ENCODE measurements at places on chromosomes 4 and X.

- no peak for DNase-seq
These were observed 195.2 kb upstream of the C1QTNF7 start for GRCh38 chr4:15232366-15233263.

- no peak for DNase-seq
These were observed 9.4 kb downstream of the GPRIN3 start for GRCh38 chr4:89298155-89298554.

DNA sequence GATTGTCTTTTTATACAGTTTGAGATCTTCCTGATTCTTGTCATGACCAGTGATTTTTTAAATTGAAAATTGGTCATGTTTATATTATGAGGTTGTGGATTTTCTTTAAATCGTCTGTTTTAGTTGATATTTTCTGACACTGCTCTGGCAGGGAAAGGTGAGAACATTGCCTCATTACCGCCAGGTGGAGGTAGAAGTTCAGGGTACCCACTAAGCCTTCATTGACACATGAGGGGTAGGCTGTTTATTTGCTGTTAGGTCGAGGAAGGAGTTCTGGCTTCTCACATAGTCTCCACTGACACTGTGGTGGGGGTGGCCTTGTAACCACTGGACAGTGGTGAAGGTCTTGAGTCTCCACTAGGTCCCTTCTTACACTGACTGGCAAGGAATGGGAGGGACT, 117.6 kb upstream of the GPR101 start:
- DNase-seq = no peak

DNA sequence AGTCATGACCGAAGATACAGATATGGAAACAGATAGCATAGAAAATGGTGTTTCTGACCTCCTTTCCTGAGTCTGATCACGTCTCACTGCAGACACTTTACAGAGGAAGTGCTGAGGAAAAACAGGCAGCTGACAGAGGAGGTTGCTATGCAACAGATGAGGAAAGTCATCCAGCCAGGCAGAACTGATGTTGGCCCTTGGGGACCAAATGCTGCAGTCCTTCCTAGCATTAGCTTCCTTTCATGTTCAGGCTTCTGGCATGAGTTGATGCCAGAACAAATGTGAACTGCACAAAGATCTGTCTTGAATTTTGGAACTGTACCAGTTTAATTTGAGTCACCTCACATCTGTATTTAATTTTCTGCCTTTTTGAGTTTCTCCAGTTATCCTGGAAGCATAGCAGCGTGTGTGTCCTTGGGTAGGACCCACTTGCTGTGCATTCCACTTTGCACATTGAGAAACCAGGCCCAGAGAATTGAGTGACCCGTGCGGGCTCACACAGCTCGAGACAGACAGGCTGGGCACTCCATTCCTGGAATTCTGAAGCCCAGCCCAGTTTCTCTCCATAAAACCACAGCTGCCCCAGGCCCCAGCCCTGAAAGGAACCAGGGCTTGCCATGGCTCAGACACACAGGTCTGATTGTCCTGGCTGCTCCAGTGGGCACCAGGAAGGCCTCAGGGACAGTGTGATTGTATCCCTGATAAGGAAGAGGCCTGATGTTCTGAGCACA, 1.4 kb upstream of the MAGED1 start:
- DNase-seq = no peak

DNA sequence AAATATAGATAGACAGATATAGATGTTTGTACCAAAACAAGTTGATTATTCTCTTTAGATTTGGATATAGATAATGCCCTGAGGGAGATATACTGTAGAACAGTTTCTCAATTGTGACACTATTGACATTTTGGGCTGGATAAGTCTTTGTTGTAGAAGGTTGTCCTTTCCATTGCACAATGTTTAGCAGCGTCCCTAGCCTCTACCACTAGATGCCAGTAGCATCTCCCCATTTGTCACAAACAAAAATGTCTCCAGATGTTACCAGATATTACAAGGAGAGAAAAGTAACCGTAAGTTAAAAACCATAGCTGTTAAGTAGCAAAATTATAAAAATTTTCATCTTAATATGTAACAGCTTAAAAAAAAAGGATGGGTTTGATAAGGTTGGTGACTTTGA, 2595.3 kb downstream of the ARAP2 start:
- no peak for DNase-seq

- DNase-seq = no peak
These were observed 1.7 kb upstream of the AFP start for GRCh38 chr4:73434311-73434710.

- no peak for DNase-seq
These were observed 179.7 kb upstream of the TET2 start for GRCh38 chr4:104967034-104967401.

DNA sequence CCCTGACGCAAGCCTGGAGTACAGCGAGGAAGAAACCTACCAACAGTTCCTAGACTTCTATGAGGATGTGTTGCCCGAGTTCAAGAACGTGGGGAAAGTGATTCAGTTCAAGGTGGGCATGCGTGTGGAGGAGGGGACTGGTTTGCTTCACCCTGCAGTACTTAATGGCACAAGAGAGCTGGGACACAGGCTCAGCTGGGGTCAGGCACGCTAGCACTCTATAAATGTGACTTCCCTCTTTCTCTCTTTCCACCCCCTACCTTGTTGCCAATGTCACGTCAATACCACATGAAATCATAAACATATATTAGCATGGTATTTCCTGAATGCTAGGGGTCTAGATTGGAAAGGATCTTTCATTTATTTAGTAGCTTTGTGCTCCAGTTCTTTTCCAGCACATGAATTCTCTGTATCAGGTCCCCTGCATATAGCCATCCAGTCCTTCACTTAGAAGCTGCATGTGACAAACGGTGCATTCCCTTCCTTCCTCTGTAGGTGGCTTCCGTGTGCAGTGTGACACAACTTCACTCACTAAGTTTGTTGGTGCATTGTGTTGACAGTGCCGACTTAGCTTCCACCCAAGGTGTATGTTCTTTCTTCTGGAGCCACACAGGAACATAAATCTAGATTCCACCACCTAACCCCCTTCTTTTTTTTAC, 25.6 kb downstream of the ZRSR2 start:
- no peak for DNase-seq

GRCh38 chrX:96846841-96847240, 36.9 kb upstream of the RPA4 start:
- DNase-seq = no peak

- no peak for DNase-seq
These were observed 734 bp upstream of the GALNT7 start for GRCh38 chr4:173167758-173168395.

- DNase-seq = no peak
These were observed 4.0 kb downstream of the HNRNPH2 start for GRCh38 chrX:101411984-101412383.

DNA sequence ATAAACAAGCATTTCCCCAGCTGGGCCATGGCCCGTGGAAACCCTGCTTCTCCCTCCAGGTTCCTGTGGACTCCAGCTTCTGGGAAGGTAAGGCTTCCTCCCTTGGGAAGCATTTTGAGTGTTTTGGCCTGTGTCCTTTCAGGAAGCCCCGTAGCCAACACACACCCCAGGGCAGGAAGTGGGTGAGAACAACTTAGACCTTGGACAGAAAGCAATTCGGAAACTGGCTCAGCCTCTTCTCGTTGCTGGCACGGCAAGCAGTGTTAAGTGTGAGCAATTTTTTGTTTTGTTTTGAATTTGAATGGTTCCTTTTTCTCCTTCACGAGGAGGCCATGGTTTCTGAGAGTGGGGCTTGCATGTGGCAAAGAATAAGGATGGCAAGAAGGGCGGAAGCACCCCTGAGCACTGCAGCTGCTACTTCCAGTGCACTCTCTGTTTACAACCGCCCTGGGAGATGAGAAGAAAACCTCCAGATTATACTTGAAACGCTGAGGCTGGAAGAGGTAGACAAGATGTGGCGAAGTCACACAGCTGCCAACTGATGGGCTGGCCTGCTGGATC, 14.1 kb upstream of the CYTL1 start:
- no peak for DNase-seq

GRCh38 chr4:121783210-121783609, 17.9 kb upstream of the EXOSC9 start:
- no peak for DNase-seq

- DNase-seq = no peak
These were observed 390.1 kb downstream of the ADAM29 start for GRCh38 chr4:175308236-175308635.

DNA sequence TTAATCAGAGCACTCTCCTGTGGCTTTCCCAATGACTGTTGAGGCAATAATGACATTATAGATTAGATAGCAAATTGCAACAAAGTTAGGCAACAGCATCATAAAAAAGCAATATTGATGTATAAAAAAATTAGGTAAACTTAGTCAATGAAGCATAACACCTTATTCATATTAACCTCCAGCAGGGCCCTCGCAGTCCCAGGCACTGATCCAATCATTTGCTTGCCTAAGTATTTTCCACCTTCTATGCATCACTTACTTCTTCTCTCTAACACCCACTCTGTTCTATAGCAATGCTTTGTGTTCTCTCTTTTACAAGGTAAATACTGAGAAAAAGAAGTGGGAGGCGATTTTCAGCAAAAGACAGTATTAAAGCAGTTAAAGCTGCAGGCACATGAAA, 833.5 kb upstream of the ADGRL3 start:
- no peak for DNase-seq

DNA sequence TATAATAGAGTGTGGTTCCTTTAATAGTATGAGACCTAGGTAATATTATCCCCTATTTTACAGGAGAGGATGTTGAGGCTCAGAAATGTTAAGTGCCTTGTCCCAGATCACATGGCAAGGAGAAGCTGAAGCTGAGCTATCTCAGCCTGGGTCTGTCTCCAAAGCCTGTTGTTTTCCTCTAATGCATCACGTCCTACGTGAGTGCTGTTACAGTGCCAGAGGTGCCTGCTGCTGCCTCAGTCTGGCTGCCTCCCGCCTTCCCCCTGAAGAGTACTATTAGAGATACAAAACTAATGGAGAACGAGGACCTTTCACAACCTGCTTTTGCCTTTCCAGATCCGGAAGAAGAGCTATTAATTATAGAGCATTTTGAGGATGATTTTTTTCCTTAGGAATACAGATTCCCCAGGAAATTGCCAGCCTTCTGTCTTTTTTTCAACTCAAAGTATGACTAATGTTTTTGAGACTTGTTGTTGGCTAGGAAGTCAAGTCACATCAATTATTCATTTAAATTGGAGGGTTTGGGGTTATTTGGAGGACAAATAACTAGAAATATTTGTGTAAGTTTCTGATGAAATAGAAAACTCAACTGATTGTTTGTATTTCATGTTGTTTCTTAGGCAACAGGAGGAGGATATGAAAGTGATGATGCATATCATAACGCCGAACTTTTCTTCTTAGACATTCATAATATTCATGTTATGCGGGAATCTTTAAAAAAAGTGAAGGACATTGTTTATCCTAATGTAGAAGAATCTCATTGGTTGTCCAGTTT, 43.9 kb upstream of the MTMR1 start:
- no peak for DNase-seq

GRCh38 chrX:21711848-21712197, 46.1 kb downstream of the SMPX start:
- DNase-seq = no peak

- no peak for DNase-seq
These were observed 248.6 kb downstream of the PCDH18 start for GRCh38 chr4:137283737-137284136.

DNA sequence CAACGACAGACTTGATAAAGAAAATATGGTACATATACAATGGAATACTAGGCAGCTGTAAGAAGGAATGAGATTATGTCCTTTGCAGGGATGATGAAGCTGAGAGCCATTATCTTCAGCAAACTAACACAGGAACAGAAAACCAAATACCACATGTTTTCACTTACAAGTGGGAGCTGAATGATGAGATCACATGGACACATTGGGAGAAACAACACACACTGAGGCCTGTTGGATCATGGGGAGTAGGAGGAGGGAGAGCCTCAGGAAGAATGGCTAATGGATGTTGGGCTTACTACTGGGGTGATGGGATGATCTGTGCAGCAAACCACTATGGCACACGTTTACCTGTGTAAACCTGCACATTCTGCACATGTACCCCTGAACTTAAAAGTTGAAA, 209.7 kb downstream of the SPRY1 start:
- DNase-seq = no peak

GRCh38 chrX:66751136-66751782, 112.4 kb upstream of the EDA2R start:
- no peak for DNase-seq

GRCh38 chrX:10769195-10769594, 148.8 kb upstream of the MID1 start:
- no peak for DNase-seq

GRCh38 chr4:172256820-172257219, 443.6 kb downstream of the GALNTL6 start:
- DNase-seq = no peak

DNA sequence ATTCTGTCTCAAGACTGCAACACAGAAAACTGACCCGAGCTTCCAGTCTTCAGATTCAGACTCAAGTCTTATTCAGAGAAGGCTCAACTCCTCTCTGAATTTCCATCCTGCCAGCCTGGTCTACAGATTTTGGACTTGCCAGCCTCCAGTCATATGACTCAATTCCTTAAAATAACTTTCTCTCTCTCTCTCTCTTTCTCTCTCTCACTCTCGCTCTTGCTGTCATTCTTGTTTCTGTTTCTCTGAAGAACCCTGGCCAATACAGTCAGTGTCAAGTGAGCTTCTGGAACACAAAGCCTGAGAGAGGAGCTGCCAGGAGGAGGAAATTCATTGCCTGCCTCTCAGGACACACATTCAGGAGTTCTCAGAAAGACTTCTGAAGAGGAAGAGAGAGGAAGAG, 154.9 kb downstream of the PARM1 start:
- peak; percentile 35 for DNase-seq

DNA sequence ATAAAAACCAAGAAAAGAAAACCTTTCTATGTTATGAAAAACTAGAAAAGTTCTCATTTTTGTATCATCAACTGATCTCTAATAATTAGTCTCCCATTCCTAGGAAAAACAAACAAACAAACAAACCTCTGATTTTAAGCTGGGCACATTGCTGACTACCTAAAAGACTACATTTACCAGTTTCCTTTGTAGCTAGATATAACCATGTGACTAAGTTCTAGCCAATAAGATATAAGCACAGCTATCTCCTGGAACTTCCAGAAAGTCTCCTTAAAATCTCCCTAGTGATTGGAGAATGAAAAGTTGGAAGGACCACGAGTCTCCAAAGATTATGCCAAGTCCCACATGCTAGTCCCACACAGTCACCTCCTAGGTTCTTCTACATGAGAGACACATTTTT, 108.9 kb downstream of the NR3C2 start:
- no peak for DNase-seq

GRCh38 chr4:26558166-26558895, 25.6 kb upstream of the TBC1D19 start:
- no peak for DNase-seq

GRCh38 chrX:154735695-154736393, 15.0 kb downstream of the GAB3 start:
- no peak for DNase-seq

- no peak for DNase-seq
These were observed 4.2 kb downstream of the TSPAN5 start for GRCh38 chr4:98653890-98654867.

DNA sequence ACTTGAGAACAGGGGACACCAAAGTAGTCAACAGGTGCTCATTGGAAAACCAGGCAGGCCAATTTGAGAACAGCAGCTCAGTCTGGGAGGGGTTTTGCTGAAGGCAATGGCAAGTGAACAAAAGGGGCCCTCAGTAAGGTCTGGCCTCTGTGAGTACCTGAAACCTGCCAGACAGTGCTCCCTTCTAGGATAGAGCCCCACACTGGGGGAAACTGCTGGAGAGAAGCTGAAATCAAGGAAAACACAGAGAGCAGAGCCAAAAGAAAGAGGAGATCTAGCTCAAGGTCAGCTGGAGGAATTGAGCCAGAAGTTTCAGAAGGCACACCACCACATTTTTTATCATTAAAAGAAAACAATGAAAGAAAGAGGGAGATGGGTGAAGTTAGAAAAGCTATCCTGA, 28.2 kb downstream of the PNMA6E start:
- no peak for DNase-seq

GRCh38 chr4:184729946-184730345, 4.0 kb downstream of the CENPU start:
- DNase-seq = no peak

Data from GM06990 (cell line).